ENCODE measurements at places on chromosomes 6 and 20.

DNA sequence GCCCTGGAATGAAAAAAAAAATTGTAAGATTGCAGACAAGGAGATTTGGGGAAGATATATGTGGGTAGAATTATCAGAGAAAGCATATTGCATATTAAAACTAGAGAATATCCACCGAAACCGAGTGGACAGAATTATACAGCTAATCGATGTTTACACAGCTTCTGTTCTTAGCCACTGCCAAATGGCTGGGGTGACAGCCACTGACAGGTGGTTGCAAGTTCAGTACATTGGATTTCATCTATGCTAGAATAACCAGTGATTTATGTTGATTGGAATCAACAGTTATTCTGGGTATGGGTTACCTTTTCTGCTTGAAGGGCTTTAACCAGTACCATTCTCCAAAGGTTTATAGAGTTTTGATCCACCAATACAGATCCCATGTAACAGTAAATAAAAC, 48.4 kb upstream of the THEMIS start:
- no peak for DNase-seq

DNA sequence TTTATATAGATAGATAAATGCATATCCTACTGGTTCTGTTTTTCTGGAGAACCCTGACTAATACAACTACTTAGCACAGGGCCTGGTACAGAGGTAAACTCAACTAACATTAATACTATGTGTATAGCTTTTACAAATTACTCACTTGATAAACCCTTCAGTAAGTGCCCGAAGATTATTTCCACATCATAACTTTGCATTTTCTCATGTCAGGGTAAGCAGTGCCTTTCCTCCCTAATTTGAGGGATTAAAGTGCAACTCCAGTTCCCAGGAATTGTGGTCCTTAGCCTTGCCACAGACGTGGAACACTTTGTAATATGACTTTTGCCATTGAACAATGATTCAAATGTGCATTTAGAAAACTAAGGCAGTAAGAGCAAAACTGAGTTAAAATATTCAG, 147.5 kb upstream of the SMLR1 start:
- no peak for DNase-seq

GRCh38 chr6:11366183-11366933, 133.9 kb upstream of the NEDD9 start:
- no peak for DNase-seq

DNA sequence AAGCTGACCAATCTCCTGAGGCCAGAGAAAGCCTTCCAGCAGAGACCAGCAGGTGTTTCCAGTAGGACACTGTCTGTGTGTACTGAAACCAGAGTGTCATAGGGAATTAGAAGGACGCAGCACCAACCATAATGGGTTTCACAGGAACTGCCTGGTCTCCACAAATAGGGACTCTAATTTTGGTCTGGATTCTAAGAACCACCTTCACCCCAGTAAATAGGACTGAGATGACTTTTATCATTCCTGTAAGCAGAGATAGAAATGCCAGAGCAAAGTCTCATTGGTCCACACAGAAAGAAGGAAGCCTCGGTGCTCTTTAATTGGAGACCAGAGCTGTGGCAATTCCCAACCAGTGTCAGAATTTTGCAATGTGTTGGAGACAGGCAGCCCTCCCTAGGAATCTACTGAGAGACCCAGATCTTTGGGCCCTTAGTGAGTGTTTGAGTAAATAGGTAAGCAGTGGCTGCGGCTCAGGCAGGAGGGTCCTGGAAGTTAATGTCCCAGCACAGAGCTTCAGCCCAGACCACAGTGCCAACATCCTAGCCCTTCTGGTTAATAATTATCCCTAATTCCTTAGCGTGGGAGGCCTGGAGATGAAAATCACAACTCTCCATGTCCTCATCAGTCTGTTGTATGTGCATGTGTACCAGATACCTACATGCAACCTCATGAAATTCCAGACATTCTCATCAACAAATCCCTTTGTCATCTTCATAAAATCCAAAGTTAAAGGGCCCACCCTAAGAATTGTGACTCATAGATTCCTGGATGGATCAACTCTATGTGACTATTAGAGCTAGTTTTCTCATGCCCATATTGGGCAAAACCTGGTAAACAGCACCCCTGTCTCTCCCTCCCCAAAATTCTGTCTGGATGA, 81.2 kb downstream of the UNC5CL start:
- DNase-seq = no peak

DNA sequence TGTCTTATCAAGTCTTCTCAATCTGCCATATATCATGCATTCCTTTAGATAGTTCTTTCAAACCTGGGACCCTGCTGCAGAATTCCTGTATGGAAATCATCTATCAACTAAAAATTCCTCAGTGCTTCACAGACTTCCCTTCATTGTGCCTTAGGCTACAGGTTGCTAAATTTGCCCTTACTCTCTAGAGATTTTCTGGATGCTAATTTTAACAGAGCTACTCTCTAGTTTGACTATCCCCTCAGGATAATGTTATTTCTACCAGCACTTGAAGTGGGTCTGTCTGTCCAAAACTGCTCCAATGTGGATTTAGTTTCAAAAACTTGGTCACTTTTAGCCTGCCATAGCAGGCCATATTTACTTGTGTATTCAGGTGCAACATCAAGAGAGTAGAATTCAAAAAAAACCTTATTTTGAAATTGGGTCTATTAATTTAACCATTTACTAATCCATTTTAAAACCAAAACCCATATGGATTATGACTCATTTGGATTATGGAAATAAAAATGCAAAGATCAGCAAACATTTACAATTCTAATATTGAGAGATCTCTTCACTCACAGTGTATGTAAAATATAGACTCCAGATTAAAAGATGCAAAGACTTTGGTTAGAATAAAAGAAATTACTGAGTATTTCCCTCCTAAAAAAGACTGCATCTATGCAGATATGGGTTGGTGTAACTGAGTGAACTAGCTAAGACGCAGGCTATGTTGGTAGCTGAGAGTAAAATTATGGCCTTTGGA, 13.9 kb upstream of the COX7A2 start:
- DNase-seq = no peak

DNA sequence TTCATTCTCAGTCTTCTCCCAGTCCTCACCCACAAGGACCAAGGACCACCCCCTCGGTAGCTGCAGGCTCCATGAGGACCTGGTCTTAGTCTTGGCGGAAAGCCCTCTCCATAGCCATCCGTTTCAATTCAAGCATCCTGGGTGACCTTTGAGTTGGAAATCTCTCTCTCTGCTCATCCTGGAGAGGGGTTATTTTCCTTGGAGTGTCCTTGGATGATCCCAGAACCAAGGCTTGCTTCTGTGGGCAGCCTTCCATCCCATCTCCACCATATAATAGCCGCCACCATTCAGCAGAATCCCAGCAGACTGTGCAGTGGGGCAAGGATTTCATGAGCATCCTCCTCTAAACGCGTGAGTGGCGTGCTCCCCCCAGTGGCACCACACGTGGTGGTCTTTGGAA, at the start of gene BPIFA2:
Gene BPIFA2, plus strand, starts transcription at position 301 of the 400 bp plus-strand sequence. CDS start 987 bp downstream, outside the sequence.
- DNase-seq = no peak

- DNase-seq = no peak
Observed at GRCh38 chr6:129359811-129360681, 349.9 kb downstream of the ARHGAP18 start.

DNA sequence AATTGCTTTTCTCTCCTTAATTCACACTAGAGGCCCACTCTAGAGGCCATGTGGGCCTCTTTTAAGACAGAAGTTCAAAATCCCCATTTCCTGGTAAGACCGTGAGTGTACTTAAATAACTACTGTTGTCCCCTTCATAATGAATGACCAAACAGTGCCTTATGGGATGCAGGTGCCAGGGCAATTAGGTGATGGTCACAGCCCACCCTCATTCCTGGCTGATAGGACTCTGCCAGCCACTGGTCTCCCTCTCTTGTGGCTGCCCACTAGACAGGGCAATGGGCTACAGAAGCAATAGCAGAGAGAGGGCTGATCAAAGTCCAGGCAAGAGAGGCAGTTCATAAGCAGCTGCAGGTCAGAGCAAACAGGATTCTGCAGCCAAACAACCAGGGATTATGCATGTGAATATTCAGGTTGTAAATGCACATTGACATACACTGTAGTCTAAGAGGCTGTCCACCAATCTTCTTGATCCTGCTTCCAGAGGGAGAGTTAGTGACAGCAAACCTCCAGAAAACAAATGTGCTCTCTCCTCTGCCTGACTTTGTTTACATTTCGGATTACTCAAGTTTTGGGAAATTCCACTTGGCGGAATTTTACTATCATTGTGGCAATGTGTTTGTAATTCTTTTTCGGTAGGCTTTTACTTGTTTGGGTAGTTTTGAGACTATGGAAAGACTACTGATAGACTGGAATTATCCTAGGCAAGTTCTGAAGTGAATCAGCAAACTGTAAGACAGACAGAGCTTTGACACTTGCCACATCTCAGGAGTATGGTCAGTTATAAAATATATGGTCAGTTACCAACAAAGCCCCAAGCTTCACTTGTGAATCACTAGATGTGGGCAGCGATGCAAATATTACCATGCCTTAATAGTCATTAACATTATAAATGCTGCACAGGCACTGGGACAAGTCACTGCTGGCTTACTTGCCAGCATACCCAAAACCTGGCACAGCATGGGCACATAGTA, 12.8 kb downstream of the PTPRK start:
- no peak for DNase-seq

GRCh38 chr20:59165891-59166709, 2.5 kb downstream of the ZNF831 start:
- no peak for DNase-seq

GRCh38 chr20:47108994-47109393, 214.4 kb downstream of the EYA2 start:
- no peak for DNase-seq

GRCh38 chr6:166395778-166396177, 13.0 kb upstream of the MPC1 start:
- DNase-seq = no peak

- DNase-seq = no peak
Observed at GRCh38 chr20:50918403-50918802, 12.8 kb downstream of the ADNP start.

- no peak for DNase-seq
Observed at GRCh38 chr20:53517146-53517545, 76.5 kb downstream of the ZNF217 start.

GRCh38 chr20:51914758-51915157, 112.4 kb upstream of the SALL4 start:
- no peak for DNase-seq

GRCh38 chr20:45859916-45860315, 2.5 kb downstream of the ZSWIM3 start:
- DNase-seq = no peak

DNA sequence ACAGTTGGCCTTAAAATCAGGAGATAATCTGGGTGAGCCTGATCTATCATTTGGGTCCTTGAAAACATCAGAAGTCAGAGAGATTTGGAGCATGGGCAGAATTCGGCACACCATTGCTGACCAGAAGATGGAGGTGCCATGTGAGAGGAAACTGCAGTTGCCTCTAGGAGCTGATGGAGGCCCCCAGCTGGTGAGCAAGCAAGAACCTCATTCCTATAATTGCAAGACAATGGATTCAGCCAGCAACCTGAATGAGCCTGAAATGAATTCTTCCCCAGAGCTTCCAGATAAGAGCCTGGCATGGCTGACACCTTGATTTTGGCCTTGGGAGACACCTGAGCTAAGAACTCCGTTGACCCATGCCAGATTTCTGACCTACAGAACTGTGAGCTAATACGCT, 76.3 kb upstream of the FYN start:
- DNase-seq = no peak

DNA sequence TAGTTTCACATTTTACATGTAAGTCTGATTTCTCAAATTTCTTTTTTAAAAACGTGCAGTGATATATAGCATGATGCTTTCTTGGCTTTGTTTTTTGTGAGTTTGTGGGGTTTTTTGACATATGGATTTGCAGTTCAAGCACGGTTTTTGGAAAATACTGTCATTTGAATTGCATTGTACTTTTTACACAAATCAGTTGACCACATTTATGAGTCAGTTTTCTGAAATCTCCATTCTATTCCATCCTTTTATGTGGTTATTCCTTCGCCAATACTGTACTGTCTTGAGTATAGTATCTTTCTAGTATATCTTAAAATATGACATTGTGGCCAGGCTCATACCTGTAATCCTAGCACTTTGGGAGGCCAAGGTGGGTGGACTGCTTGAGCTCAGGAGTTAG, 890.0 kb upstream of the CITED2 start:
- DNase-seq = no peak

- DNase-seq = no peak
Observed at GRCh38 chr6:113185299-113185698, 671.8 kb upstream of the MARCKS start.

- no peak for DNase-seq
Observed at GRCh38 chr6:35562060-35562459, 49.4 kb upstream of the TULP1 start.

DNA sequence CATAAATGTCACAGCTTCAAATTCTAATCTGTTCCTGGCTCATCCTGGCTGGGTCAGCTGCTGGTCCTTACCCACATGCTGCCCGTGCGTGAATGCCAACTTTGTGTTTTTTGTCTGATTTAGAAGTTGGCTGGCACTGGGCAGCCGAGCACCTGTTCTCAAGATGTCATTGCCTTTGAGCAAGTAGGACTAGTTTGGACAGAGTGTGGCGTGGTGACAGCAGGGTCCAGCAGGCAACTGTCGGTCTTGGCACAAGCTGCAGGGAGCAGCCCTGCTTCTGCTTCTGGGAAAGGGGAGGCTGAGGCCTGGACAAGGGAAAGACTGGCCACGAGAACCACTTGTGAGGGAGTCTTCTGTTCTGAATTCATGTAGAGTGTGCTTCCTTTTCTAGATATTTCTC, 26.4 kb upstream of the ADRM1 start:
- no peak for DNase-seq

GRCh38 chr6:169933839-169934698, 182.6 kb downstream of the ERMARD start:
- no peak for DNase-seq

DNA sequence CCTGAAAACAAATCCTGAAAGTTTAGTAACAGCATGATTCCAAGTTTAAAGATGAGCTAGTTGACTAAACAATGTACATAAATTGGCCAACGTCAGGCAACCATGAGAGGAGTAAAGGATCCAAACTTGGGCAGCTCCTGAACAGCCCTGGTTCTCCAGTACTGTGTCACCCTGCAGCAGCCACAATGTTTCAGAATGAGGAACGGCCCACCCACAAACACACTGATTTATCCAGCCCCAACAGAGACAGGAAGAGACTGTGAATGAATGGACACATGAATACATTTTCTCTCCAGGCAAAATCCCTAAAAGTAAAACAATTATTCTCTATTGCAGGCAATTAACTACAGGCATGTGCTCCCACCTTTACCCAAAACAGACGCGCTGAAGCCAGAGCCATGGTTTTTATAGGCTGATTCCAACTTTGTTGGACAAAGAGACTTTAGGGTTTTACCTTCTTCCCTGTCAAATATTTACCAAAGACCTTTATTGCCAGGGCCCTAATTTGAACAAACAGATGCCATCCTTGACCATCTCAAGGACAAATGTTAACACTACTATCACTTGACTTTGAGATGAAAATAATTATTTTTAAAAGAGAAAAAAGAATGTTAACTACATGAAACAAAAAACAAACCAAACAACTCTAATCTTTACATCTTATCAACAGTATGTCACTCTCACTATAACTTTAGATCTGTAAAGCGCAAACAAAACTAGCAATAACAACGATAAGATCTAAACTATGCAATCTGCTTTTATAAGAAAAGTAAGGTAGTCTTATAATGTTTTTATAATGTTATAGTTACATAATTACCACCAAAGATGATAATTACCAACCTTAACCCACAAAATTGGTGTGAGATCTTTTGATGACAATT, 22.9 kb downstream of the CNKSR3 start:
- no peak for DNase-seq

GRCh38 chr6:52305948-52306767, 21.6 kb upstream of the MCM3 start:
- DNase-seq = no peak

Data from effector CD8-positive, alpha-beta T cell (primary cell).